ENCODE measurements at places on chromosomes 11 and 22. TPM values are rescaled to one million over a fixed set of nuclear protein-coding genes. Genes with fewer than 3 reads are reported as not detected.

The MYBPC3 gene
- total RNA-seq = not detected

The CELF1 gene
- total RNA-seq = 58.6 TPM

The OR4C15 gene
- not detected for total RNA-seq

The TMPRSS5 gene
- total RNA-seq = 0.32 TPM

The MAPK12 gene
- 27.3 TPM for total RNA-seq

The PES1 gene
- total RNA-seq = 67.6 TPM

The EPS8L2 gene
- total RNA-seq = 20.8 TPM

The MS4A6E gene
- not detected for total RNA-seq

The MMP12 gene
- not detected for total RNA-seq

The C11orf87 gene
- not detected for total RNA-seq

The SMPD1 gene
- total RNA-seq = 71.1 TPM

The FLRT1 gene
- total RNA-seq = 0.26 TPM

The ZNF70 gene
- 4.5 TPM for total RNA-seq

The TMEM138 gene
- 19.6 TPM for total RNA-seq

The TM7SF2 gene
- 32.3 TPM for total RNA-seq

The OR5L2 gene
- not detected for total RNA-seq

The EIF3M gene
- 528 TPM for total RNA-seq

The KRTAP5-11 gene
- not detected for total RNA-seq

The TBC1D10A gene
- total RNA-seq = 19.9 TPM

The PLAAT4 gene
- total RNA-seq = 31.0 TPM

The SMC1B gene
- total RNA-seq = not detected

The SHISA8 gene
- not detected for total RNA-seq

The SEPTIN3 gene
- 0.40 TPM for total RNA-seq

The ABCC8 gene
- not detected for total RNA-seq

The PAMR1 gene
- total RNA-seq = 22.2 TPM

The P2RY2 gene
- 0.08 TPM for total RNA-seq

The MOGAT2 gene
- not detected for total RNA-seq

The UCP2 gene
- 2.1 TPM for total RNA-seq

The ZFPL1 gene
- 51.3 TPM for total RNA-seq

The GLB1L3 gene
- total RNA-seq = not detected

The OVOL1 gene
- under 0.01 TPM for total RNA-seq

The CRYBB3 gene
- total RNA-seq = not detected

The OSBPL5 gene
- total RNA-seq = 37.8 TPM
